ENCODE measurements at places on chromosomes 12 and 14. TPM values are rescaled to one million over a fixed set of nuclear protein-coding genes. Genes with fewer than 3 reads are reported as not detected.

Gene AMDHD1
- 3.0 TPM for total RNA-seq

Gene HCAR1
- 0.03 TPM for total RNA-seq

Gene CCDC175
- total RNA-seq: not detected

Gene SYT1
- total RNA-seq: 4.7 TPM

Gene RSRC2
- 66.3 TPM for total RNA-seq

Gene ACVRL1
- 0.20 TPM for total RNA-seq

Gene CCDC177
- total RNA-seq: 0.05 TPM

Gene APOLD1
- total RNA-seq: 0.21 TPM

Gene XRCC3
- total RNA-seq: 29.6 TPM

Gene ZFP36L1
- total RNA-seq: 122 TPM

Gene ALDH1L2
- 2.4 TPM for total RNA-seq

Gene NRIP2
- total RNA-seq: not detected

Gene TMTC1
- total RNA-seq: 0.03 TPM

Gene CIROP
- not detected for total RNA-seq

Gene SLIRP
- 346 TPM for total RNA-seq

Gene PMCH
- total RNA-seq: not detected

Gene SPIC
- total RNA-seq: not detected

Gene NEK9
- 37.4 TPM for total RNA-seq

Gene P2RX7
- total RNA-seq: not detected

Gene NEMP1
- 14.0 TPM for total RNA-seq

Gene MMP19
- 0.62 TPM for total RNA-seq

Gene PTGDR
- total RNA-seq: not detected

Gene PPFIA2
- not detected for total RNA-seq

Gene HNF1A
- total RNA-seq: 4.0 TPM

Gene METTL17
- total RNA-seq: 67.0 TPM

Gene OAS2
- 0.11 TPM for total RNA-seq

Gene IGF1
- total RNA-seq: not detected

Gene PPM1H
- total RNA-seq: 7.1 TPM

Gene SLC5A8
- total RNA-seq: not detected

Gene PLEKHG3
- total RNA-seq: 26.2 TPM

Gene PLD4
- 0.05 TPM for total RNA-seq

Gene ABCC9
- total RNA-seq: not detected

Gene OTX2
- total RNA-seq: not detected

Gene SERPINA12
- not detected for total RNA-seq

Data from A549 treated with Hydrocortisone at 1 μM for 4 hours (cell line).